ENCODE measurements at places on chromosomes 12 and 14. TPM values are rescaled to one million over a fixed set of nuclear protein-coding genes. Genes with fewer than 3 reads are reported as not detected.

LHX5 gene
- total RNA-seq = not detected

SPTB gene
- 0.14 TPM for total RNA-seq

PAX9 gene
- total RNA-seq = 0.09 TPM

SLC6A13 gene
- total RNA-seq = 0.14 TPM

WSCD2 gene
- not detected for total RNA-seq

ETFRF1 gene
- 24.3 TPM for total RNA-seq

SMIM41 gene
- total RNA-seq = 9.8 TPM

DUSP16 gene
- total RNA-seq = 5.0 TPM

GZMH gene
- total RNA-seq = not detected

PPP4R4 gene
- 1.7 TPM for total RNA-seq

PRB2 gene
- total RNA-seq = not detected

NAP1L1 gene
- total RNA-seq = 213 TPM

SVOP gene
- not detected for total RNA-seq

OGFOD2 gene
- total RNA-seq = 9.2 TPM

RDH5 gene
- 3.7 TPM for total RNA-seq

FRMD6 gene
- total RNA-seq = 340 TPM

CBLN3 gene
- 3.3 TPM for total RNA-seq

GPRC5A gene
- total RNA-seq = 25.9 TPM

BATF gene
- not detected for total RNA-seq

KRT3 gene
- not detected for total RNA-seq

BCL11B gene
- total RNA-seq = under 0.01 TPM

KRT6C gene
- total RNA-seq = not detected

GPR132 gene
- total RNA-seq = 0.55 TPM

RPL10L gene
- total RNA-seq = not detected

ZNF84 gene
- total RNA-seq = 23.9 TPM

LMNTD1 gene
- total RNA-seq = 0.37 TPM

AQP6 gene
- under 0.01 TPM for total RNA-seq

PLEKHD1 gene
- under 0.01 TPM for total RNA-seq

CAPS2 gene
- total RNA-seq = 6.7 TPM

CD163L1 gene
- total RNA-seq = 0.28 TPM

MEG3 gene
- 145 TPM for total RNA-seq

MYO1H gene
- not detected for total RNA-seq

DENND5B gene
- total RNA-seq = 6.7 TPM

ADCY6 gene
- 43.7 TPM for total RNA-seq

FAR2 gene
- 7.3 TPM for total RNA-seq

OR4Q3 gene
- total RNA-seq = not detected

RALGAPA1 gene
- 30.9 TPM for total RNA-seq

MYBPC1 gene
- total RNA-seq = not detected

NRL gene
- 0.28 TPM for total RNA-seq

ENDOU gene
- total RNA-seq = not detected

SOX5 gene
- total RNA-seq = 6.1 TPM

CMA1 gene
- not detected for total RNA-seq

TAS2R42 gene
- total RNA-seq = not detected

APOF gene
- not detected for total RNA-seq

GUCY2C gene
- total RNA-seq = not detected

LRRK2 gene
- total RNA-seq = 4.8 TPM

CLEC14A gene
- 3.6 TPM for total RNA-seq

GLIPR1L1 gene
- total RNA-seq = not detected

GSKIP gene
- 25.6 TPM for total RNA-seq

DAO gene
- total RNA-seq = not detected

SCNN1A gene
- total RNA-seq = 0.37 TPM

AKAP6 gene
- total RNA-seq = 2.7 TPM

ZNF891 gene
- 0.92 TPM for total RNA-seq

NOC4L gene
- total RNA-seq = 8.3 TPM

SYT10 gene
- total RNA-seq = not detected
